Stimulated activated CD8-positive, alpha-beta memory T cell treated with anti-CD3 and anti-CD28 coated beads, Interleukin-7, amount 100 ng/mL, for 4 hours (primary cell): ENCODE measurements at places on chromosomes 4 and X.

DNA sequence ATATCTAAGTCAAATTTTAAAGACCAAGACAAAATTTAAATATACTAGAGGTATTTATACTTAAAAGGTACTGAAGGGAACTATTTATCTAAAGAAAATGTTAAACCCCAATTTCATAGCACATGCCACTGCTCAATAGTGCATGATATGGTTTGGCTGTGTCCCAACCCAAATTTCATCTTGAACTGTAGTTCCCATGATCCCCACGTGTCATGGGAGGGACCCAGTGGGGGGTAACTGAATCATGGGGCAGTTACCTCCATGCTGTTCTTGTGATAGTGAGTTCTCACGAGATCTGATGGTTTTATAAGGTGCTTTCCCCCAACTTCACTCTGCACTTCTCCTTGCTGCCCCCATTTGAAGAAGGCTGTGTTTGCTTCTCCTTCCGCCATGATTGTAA lies 32.3 kb downstream of the MAML3 start:
- no peak for DNase-seq

DNA sequence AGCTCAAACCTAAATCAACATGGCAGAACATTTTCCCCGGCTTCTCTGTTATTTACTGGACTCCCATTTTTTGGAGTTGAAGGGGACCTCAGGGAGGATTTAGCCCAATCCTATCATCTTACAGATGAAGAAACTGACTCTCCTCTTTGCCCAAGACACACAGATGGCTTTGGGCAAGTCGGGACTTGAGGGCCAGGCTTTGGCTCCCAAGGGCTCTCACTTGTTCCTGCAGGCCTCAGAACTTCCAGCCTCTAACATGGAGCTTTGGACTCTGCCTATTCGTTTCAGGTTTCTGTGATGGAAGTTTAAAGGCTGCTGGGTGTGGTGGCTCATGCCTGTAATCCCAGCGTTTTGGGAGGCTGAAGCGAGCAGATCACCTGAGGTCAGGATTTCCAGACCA lies 59.5 kb downstream of the RHOH start:
- DNase-seq: no peak

GRCh38 chr4:8646296-8647093 lies 53.9 kb downstream of the CPZ start:
- no peak for DNase-seq

- no peak for DNase-seq
Measured at GRCh38 chr4:138512756-138513155, 270.6 kb upstream of the SLC7A11 start.

DNA sequence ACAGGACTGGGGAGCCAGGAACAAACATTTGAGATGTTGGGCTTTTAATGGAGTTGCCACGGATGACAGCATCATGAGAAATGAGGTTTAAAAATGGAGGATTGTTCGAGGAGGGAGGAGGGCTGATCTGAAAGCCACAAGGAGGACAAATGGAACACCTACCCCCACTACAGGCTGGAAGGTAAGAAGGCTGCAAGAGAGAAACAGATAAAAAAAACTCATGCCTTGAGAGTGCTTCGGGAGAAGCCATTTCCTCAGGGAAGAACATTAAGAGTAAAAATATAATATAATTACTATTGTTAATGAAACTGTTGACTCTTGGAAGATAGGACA lies 119.5 kb upstream of the MAP9 start:
- no peak for DNase-seq
